ENCODE measurements at places on chromosomes 6 and 20.
A peak's percentile ranks its signal among the peaks of the same experiment; 100 is the strongest.

DNA sequence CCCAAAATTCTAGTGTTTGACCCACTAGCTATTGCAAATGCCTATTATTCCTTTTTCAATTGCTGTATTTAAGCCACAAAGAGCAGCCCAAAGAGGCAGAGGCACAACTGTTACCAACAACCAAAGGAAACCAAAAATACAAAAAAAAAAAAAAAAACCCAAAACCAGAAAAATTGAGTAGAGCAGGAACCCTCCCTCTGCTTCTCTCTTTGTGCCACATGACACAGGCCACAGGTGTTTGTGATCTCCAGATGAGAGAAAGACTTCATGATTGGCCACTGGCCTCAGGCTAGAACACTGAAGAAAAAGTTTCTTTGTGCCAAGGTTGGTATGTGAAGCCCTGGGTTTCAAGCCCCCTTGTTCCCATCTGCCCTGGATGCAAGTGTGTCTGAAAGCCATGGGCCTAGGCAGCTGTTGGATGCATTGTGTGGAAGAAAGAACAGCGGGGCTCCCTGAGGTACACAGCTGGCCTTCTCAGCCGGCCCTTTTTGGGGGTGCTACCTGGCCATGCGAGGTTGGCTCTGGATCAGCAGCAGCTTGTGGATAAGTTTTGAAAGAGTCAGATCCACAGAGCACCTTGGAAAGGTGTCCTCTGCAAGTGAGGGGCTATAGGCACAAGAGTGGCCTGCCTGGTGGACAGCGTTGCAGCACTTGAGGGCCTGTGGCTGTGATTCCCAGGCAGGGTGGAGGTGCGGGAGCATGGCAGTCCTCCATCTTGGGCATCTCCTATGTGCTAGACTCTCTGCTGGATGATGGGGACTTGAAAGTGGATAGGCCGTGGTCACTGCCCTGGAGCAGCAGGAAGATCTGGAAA lies 204.5 kb downstream of the ZDHHC14 start:
- DNase-seq, result no peak

DNA sequence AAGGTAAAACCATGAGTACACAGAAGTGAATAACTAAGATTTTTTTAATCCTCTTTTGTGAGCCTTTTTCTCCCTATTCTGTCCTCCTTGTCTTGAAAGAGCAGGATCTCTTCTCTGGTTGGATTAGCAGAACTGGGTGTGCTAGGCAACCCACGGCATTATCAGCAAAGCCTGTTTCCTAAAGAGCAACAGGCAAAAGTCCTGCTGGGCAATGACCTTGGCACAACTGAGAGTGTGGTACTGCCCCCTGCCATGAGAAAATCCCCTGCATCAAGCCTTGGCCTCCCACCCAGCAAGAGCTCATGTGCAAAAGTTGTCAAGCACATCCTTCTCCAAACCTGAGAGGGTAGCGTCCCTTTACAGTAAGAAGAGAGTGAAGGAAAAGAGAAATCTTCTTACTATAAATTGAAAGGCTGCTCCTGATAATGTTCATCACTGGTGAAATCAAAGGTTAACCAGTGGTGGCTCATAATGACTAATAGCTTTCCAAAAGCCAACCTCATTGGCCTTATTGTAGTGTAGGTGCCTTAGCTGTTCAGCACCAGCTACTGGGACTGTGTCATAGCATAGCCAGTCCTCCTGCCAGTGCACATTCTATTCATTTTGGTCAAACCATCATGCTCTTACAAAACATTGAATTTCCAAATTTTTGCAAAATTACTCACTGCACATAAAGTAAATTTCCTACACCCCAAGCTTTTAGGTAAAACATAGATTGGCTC lies 17.1 kb downstream of the KIF6 start:
- no peak for DNase-seq

DNA sequence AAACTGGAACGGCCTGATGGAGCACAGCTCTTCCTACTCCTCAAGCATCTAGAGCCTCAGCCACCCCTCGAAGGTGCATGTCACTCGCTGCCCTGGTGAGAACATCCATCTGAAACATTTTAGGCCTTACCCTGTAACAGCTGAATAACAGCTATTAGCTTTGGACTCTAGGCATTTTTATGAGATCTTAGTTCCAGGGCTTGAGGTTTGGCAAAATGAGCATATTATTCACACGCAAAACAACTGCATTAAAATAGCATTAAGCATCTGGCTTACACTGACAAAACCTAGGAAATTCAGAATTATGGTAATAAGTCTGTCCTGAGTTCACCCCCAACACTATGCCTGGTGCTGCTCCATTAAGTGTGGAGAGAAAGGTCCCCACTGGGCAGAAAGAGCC lies 56.1 kb downstream of the ADAT2 start:
- no peak for DNase-seq

- no peak for DNase-seq
These were observed 140.6 kb downstream of the KIF16B start for GRCh38 chr20:16432466-16433292.

GRCh38 chr6:149414821-149415220 lies 14.8 kb downstream of the SUMO4 start:
- no peak for DNase-seq

DNA sequence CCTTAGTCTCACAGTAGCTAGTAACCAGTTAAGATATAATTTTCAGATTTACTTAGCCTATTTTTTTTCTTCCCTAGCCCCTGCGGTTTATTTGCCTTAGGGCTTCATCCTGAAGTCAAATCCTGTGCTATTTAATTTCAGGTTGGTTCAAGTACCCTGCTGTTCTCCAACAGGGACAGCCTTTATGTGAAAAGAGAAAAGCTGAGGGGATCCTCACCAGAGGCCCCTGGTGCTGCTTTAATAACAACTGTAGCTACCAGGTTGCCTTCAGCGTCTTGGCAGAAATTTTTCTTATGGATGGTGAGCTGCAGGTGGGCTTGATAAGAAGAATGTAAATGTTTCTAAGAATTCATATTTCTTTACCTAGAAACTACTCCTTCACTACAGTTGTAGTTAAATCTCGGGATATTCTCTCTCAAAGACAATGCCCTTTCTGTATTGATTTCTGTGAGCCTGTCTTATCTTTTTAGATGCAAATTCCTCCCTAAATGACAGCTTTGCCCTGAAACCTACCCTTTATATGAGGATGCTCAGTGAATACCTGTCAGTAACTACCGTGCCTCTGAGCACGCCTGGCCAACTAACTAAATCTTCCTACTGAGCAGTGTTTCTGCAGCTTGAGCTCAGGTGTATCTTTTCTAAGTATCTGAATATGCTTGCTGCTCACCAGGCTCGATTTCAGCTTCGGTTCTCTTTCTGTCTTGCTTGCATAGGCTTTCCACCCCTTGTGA lies 320.5 kb downstream of the MMUT start:
- no peak for DNase-seq

DNA sequence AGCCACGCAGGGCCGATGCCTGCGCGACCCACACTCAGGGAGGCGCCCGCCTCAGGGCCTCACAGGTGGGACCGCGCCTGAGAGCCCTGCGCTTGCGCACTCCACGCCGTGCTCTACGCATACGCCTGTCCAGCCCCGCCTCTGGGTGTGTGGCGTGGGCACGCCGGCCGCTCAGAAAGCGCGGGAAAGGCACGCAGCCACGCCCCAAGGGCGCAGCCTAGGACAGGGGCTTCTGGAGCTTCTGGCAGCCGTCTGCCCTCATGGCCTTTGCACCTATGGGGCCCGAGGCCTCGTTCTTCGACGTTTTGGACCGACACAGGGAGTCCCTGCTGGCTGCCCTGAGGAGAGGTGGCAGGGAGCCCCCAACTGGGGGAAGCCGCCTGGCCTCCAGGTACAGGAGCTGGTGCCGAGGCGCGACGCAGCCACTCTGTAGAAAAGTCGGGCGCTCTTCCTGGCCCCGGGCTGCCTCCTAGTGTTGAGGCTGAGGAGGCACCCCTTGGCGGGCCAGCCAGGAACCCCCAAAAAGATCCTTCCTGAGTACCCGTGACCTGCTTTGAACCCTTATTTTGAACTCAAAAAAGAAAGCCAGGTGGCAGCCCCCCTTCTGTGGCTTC lies at the start of gene SPO11:
SPO11 (plus strand) TSS at position 196 of the 614 bp plus-strand sequence; CDS start at position 261, 65 bp downstream.
- DNase-seq, result no peak

DNA sequence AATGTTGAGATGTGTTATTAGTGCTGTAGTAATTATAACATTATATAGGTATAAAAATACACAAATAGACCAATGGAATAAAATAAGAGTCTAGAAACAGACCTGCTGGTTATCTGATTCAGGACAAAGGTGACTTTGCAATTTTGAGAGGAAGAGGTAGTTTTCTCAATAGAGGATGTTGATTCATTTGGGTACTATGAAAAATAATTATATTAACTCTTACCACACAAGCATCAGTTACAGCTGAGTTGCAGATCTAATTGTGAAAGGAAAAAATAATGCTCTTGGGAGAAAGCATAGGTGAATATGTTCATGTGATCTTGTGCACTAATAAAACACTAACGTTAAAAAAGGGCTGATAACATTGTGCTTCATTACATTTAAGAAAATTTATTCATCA lies 103.0 kb downstream of the BCKDHB start:
- no peak for DNase-seq

GRCh38 chr20:32972181-32973076 lies 31.8 kb downstream of the SUN5 start:
- DNase-seq, result no peak

GRCh38 chr6:36364669-36365479 lies 22.6 kb downstream of the ETV7 start:
- DNase-seq, result peak; percentile 28

DNA sequence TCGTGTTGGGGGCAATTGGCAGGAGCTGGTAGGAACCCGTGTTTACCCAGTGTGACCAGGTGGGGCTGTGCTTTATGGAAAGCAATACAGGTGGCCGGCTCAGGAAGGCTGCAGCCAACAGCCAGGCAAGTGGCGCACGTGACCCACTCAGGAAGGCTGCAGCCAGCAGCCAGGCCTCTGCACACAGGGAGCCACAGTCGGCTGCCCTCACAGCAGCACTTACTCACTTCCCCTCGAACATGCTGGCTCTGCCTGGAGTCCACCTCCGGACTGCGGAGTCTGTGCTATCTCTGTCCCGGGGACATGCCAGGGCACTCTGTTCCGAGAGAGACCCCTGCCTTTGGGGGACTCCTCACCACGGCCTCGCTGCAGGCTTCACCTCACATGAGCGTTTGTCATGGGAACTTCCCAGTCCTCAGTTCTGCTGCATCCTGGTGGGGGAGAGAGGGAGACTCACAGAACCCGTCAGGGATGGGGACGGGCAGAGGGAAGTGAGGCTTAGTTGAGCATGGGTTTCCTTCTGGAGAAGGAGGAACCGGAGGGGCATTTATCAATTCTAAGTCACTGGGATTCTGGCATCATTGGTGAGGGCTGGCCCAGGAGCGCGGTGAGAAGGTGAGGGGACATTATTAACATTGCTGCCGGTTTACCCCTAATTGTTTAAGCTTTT lies 76.8 kb downstream of the TTLL2 start:
- DNase-seq, result peak; percentile 30

- DNase-seq, result no peak
These were observed 116.8 kb downstream of the CDC5L start for GRCh38 chr6:44504301-44504791.

GRCh38 chr6:157768863-157769551 lies 54.0 kb upstream of the SNX9 start:
- DNase-seq, result no peak

- DNase-seq, result no peak
These were observed 113.5 kb downstream of the SAMD5 start for GRCh38 chr6:147621961-147622360.

- DNase-seq, result no peak
These were observed 49.7 kb upstream of the SNX9 start for GRCh38 chr6:157773248-157773773.

DNA sequence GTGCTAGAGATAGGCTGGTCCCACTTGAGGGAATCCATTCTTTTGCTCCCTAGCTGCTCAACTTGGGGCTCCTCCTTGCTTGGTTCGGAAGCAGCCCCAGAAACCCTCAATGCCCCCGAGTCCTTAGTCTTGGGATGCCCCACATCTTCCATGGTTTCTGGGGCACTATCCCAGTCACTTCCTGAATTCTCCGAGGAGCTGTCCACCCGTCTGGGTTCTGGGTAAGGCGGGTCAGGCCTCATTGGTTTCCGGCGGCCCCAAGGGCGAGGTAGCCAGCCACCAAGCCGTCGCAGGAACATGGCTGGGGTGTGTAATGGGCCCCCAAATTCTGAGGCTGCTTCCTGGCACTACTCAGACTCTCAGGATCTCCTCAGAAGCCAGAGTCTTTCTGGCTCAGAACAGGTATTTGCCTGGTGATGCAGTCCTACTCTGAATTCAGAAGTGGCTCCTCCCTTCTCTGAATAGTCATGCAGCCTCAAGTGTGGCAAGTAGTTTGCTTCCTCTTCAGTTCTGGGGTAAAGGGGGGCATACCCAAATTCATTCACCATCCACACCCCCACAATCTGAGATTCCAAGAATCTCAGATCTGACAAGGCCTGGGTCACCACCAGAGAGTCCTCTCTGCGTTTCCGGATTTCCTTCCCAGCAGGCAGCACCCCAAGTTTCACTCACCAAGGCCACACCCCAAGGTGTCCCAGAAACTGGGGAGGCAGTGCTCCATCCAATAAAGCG lies 763 bp downstream of the C6orf47 start:
- no peak for DNase-seq

GRCh38 chr6:18555750-18556149 lies 168.6 kb downstream of the RNF144B start:
- DNase-seq, result no peak

DNA sequence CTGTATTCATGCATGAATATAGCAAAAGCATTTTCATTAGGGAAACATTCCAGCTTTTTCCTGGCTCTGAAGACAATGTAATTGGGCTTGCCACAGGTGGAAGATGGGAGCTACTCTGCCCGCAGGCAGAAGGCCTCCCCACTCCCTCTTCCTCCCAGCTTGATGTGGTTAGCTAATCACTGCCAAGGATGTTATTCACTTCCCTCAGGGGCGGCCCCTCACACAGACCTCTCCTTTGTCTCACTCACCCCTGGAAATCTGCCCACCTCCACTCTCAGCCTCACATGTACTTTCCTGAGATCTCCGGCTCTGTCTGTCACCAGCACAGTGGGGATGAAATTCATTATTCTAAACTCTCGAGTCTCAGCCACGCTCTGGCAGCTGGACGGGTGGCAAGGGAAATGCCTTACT lies 100.7 kb downstream of the ANKRD60 start:
- peak; percentile 21 for DNase-seq

DNA sequence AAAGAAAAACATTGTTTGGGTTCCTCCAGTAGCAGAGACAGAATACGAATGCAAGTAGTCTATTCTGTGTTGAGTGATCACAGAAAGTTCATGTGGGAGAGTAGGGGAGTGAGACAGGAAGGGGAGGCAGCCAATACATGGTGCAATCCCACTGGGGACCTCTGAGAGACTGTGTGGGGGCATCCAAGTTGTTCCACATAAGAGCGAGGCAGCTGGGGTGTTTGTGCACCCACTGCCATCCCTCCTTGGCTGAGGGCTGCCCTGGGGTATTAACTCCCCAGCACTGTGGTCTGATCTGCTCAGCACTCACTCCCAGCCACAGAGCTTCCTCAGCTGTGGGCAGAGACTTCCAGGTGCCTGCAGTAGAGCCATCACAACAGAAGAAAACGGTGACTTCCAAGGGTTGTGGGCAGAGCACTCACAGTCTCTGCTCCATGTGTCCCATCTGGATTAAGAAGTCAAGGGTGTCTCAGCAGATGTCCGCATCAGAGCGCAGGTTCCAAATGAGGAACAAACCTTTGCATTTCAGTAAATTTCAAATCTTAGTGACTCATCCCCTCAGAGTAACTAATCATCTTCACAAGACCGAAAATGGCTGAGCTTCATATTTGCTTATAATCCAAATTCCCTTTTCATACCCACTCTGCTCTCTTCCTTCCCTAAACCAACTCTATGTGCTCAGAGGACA lies 101.9 kb upstream of the NAA20 start:
- DNase-seq, result no peak

- DNase-seq, result no peak
These were observed 115.6 kb downstream of the KIF13A start for GRCh38 chr6:17871836-17872235.

All from body of pancreas (tissue), 4 donors.